Globus pallidus (tissue), 1 donor: ENCODE measurements at places on chromosomes 5 and 9.

GRCh38 chr9:8115570-8115969, 316.0 kb upstream of the DMAC1 start:
- no peak for DNase-seq

DNA sequence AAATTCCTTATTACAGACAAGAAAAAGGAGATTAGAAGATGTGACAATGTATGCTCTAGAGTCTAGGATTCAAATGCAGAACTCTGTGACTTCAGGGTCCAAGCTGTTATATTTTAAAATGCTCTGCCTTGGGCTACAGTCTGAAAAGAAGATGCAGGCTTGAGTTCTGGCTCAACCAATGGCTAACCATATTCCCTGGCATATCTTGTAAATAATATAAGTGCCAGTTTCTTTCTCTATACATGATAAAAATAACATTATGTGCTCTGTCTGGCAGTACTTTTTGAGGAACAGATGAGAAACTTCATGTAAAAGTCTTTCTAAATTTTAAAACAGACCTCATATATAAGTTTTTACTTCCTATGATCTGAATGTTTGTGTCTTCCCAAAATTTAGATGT, 926.5 kb upstream of the CDH6 start:
- DNase-seq: no peak

- DNase-seq: no peak
Observed at GRCh38 chr9:133979273-133979920, 12.7 kb downstream of the VAV2 start.

GRCh38 chr5:17021602-17021932, 85.5 kb upstream of the MYO10 start:
- no peak for DNase-seq

DNA sequence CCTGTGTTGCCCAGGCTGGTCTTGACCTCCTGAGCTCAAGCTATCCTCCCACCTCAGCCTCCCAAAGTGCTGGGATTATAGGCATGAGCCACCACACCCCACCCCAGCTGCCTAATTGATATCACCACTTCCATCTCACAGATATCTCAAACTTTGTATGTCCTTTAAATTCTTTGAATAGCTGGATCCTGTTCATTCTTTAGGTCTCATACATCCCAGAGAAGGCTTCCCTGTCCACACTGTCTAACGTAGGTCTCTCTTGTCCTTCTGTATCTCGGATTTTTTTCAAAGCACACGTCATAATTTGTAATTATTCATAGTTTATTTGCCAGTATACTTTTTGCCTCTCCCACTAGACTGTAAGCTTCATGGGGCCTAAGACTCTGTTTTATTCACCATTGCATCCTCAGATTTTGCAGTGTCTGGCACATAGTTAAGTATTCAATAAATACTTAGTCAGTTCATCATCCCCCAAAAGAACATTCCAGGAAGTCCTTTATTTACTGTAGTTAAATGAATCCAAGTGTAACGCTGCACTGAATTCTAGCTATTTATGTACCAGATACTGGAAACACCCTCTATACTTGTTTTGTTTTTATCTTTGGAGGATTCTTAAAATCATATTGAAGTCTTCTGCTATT, 10.5 kb downstream of the ARSK start:
- DNase-seq: no peak

DNA sequence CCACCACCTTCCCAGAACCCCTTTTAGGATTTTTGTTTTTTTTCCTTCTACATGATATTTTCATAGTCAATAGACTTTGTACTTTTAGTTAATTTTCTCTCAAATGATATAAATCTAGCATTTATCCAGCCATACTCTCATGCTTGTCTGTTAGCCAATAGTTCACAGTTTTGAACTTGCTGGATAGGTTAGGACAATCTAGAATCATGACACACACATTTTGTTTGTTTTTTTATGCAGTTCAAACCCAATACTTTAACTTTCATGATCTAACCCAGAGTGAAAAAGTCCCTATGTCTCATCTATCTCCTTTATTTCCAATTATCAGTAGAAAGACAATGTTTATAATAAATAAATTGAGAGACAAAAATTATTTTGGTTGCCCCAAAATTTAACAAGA, 509.7 kb upstream of the DMAC1 start:
- no peak for DNase-seq

GRCh38 chr5:4373051-4373820, 766.9 kb upstream of the ADAMTS16 start:
- no peak for DNase-seq

GRCh38 chr5:146345578-146346366, 7.1 kb downstream of the POU4F3 start:
- DNase-seq: no peak

DNA sequence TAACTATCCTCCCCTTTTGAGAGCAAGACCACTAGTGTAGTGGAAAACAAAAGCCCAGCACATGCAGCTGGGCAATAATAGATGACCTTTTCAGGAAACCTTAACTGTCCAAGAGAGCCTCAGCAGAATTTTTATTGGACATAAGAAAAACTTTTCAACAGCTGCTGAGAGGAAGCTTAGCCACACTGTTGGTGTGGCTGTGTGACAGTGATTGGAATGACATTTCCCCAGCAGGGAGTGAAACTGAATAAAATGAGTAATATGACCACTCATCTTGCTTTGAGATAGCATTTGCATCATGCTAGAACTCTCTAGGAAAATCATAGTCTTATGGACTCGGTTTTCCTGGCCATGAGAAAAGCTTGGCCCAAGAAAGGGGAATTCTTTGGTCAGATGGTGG, 687.8 kb downstream of the SLCO4C1 start:
- DNase-seq: no peak

- no peak for DNase-seq
Observed at GRCh38 chr9:121589986-121590385, 61.4 kb upstream of the DAB2IP start.

DNA sequence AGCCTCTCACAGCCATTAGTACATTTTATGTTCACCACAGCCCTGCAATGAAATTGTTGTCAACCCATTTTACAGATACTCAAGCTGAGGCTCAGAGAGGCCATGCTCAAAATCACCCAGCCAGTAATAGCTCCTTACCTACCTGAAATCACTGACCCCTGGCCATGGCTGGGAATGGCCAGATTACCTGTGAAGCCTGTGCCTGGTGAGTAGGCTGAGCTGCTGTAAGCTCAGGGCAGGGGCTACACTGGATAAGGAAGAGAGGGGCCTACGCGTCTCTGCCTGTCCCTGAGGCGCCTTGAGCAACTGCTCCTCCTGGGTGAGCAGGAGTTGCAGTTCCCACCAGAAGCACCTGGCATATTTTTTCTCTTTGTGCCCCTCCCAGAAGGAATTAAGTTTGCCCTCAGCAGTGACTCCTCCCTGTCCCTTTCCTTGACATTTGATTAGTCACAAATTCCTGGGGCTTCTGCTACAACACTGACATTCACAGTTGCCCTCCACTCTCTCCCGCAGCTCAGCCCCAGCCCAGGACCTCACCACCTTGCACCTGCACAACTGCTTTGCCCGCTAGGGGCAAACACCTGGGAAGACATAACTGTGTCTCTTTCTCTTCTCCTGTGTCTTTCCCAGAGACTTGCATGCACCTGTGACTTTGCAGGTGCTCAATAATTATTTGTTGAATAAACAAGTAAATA, 5.7 kb downstream of the CLTB start:
- no peak for DNase-seq

DNA sequence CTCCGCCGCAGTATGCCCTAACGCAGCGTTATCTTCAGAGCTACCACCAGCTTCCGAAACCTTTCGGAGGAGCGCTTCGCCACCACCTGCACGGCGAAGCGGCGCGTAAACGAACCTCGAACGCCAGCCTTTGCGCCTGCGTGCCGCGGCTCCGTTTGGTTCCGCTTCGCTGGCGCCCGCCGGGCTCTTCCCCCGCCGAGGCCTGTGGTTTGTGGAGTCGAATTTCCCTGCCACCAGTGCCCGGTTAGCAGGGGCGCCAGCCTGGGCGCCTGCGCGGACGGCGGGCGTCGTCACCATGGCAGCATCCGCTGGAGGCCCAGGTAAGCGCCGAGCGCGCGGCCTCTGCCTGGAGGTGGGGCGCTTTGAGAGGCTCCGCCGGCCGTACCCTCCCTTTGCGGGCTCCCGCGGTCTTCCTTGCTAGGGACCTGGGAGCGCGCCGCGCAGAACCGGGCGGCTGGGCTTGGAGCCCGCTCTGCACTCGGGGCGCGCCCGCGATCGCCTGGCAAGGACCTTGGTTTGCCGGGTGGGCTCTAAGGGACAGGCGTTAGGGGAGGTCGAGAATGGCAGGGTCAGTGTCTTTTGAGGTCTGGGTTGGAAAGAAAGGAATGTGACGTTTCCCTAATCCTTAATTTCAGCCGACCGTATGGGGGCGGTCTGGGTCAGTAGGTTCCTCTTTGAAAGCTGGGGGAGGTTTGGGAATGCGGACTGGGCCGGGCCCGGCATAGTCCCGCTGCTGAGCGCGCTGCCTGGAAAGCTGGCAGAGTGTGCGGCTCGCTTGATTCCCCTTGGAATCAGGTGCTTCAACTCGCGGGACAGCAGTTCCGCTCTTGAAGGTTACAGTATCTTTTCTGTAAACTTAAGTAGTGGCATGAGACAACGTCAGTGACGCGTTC, at the start of gene FAM151B:
Gene FAM151B (plus strand): TSS at position 272 of the 893 bp plus-strand sequence. CDS start 24 bp downstream, at position 296.
- peak; percentile 75 for DNase-seq

DNA sequence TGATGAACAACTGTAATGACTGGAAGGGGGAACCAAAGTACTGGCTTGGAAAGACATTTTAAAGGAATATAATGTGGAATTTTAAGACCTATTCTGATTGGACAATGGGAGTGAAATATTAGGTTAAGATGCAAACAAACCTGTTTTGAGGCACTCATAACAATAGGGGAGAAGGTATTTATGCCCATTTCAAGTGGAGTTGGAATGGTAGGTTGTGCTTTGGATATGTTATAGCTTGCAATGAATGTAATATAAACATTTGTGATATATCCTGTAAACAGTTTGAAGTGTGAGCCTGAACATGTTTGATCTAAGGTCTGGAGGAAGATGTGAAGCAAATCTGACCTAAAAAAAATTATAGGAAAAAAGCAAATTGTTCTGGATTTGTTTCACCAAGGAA, 129.6 kb upstream of the GRHPR start:
- DNase-seq: no peak

- DNase-seq: peak; percentile 68
Observed at GRCh38 chr5:16456103-16456832, 9.3 kb downstream of the ZNF622 start.

GRCh38 chr9:76605321-76605900, 146.4 kb downstream of the GCNT1 start:
- DNase-seq: no peak

DNA sequence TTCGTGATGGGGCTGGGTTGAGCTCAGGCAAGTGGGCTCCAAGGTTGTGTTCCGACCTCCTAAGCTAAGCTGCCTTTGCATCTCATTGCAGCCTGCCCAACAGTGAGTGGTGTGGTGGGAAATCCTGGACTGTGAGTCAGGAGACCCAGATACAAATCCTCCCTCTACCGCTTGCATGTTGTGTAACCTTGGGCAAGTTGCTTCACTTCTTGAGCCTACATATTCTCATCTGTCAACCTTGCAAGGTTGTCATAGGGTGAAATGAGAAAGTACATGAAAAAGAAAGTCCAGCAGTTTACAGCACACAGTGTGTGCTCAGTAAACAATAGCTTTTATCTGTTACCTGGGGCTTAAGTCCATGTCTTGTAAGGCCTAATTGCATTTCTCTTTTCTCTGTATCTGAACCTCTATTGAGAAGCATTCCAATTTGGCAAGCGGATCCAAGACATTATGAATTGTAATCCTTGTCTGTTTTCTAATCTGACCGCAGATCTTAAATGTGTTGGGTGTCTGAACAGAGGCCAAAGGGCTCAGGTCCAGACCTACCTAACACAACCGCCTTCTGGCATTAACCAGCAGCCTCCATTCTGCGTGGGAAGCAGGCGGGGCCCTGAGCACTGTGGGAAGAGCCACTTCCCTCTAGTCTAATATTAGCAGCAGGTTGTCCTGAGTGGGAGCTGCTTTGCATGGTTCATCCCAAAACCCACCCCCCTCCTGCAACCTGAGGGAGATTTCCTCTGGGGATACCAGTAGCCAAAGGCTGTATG, 1.8 kb upstream of the GALNT12 start:
- no peak for DNase-seq

- DNase-seq: no peak
Observed at GRCh38 chr5:161900981-161901380, 53.1 kb downstream of the GABRA1 start.

DNA sequence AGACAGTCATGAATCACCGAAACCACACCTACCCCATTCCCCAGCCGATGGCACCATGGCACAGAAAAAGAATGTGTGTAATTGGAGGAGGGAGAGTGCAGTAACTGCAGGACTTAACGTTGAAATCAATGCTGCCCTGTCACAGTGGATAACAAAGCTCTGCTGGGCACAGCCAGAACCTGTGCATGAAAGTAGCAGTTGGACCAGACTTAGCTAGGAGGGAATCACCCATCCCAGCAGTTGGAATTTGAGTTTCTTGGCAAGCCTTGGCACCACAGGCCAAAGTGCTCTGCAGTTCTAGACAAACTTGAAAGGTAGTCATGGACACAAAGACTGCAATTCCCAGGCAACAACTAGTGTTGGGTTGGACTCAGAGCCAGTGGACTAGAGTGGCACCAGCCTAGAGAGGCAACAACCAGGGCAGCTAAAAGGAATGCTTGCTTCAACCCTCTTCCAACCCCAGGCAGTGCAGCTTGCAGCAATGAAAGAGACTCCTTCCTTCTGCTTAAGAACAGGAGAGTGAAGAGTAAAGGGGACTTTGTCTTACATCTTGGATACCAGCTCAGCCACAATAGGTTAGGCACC, 19.1 kb downstream of the TMEM232 start:
- DNase-seq: peak; percentile 12

- DNase-seq: no peak
Observed at GRCh38 chr9:81531511-81531910, 157.8 kb downstream of the TLE1 start.

GRCh38 chr5:42638972-42639371, 117.6 kb upstream of the CCDC152 start:
- no peak for DNase-seq

DNA sequence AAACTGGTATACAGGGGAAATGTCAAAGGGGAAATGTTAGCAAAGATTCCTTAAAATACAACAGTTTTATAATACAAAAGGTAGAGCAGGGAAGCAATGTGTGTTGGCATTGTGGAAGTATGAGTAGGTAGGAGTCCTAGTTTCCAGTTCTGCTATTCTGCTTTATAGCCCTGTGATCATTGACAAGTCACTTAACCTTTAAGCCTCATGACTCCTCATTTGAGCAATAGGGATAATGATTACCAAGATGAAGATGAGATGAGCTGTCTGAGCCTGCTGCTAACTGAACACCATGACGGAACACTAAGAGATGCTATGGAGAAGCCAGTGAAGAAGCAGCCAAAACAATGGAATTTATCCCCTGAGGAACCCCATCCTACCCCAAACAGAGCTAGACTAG, 251.7 kb downstream of the PAPPA start:
- DNase-seq: no peak

- no peak for DNase-seq
Observed at GRCh38 chr5:161093100-161093499, 241.1 kb upstream of the ATP10B start.

DNA sequence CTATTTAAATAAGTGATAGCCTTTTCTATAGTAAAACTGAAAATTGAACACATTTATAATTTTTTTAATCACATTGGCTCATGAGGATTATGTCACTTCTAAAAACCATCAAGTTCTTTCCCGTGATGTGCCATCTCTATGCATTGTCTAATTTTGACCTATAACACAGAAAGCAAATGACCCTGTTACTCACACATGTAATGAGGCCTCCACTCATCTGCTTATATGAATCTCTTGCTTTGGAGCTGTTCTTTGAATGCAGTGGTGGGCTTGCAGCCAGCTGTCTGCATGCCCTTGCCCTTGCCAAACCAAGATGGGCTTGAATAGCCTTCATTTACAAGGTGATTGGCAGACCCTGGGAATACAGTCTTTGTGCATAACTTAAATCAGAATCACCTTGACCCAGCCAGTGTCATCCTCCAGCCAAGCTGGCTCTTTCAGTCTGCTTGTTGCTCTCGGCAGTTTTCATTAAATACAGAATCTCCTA, 163.2 kb downstream of the TRIO start:
- DNase-seq: no peak
